Left renal cortex interstitium (tissue), 4 donors: ENCODE measurements at places on chromosomes 1 and 21. TPM values are rescaled to one million over a fixed set of nuclear protein-coding genes. Genes with fewer than 3 reads are reported as not detected.

DNA sequence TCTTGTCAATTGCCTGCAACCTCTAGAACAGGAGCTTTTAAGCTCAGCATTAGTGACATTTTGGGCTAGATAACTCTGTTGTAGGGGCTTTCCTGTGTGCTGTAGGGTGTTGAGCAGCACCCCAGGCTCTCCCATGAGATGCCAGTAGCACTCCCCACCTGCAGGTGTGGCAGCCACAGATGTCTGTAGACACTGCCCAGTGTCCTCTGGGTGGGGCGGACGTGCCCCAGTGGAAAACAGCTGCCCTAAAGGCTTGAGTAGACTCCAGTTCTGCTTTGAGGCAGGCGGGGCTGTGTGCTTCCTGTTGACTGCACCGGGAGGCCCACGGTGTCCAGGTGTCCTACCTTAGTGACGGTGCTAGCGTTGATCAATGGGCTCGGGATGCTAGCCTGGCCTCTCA is 16.9 kb upstream of the PWP2 start:
- no peak for DNase-seq

DNA sequence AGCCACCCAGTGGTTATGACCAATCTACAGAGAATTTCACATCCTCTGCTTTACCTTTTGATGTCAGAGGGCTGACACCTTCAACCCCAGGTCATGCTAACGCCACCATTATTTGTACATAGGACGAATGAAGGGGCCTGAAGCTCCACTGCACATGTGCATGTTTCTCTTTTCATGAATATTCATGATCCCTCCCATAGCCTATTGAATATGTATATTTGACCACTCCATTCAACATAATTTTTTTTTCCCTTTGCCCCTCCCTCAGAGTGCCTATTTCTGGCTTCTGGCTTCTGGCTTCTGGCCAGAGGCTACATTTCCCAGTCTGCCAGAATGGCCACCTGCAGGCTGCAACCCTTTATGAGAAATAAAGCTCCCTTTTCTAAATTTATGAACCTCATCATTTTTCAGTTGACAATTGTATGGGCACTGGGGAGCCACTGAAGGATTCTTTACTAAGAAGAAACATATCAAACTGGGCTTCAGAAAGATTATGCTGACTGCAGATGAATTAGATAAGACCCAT is 406.7 kb downstream of the SIPA1L2 start:
- no peak for DNase-seq

- DNase-seq: no peak
Observed at GRCh38 chr1:43963006-43963405, 6.8 kb upstream of the DPH2 start.

- no peak for DNase-seq
Observed at GRCh38 chr1:210303391-210303790, 25.3 kb upstream of the HHAT start.

- DNase-seq: no peak
Observed at GRCh38 chr1:22753481-22753971, 42.9 kb downstream of the EPHB2 start.

DNA sequence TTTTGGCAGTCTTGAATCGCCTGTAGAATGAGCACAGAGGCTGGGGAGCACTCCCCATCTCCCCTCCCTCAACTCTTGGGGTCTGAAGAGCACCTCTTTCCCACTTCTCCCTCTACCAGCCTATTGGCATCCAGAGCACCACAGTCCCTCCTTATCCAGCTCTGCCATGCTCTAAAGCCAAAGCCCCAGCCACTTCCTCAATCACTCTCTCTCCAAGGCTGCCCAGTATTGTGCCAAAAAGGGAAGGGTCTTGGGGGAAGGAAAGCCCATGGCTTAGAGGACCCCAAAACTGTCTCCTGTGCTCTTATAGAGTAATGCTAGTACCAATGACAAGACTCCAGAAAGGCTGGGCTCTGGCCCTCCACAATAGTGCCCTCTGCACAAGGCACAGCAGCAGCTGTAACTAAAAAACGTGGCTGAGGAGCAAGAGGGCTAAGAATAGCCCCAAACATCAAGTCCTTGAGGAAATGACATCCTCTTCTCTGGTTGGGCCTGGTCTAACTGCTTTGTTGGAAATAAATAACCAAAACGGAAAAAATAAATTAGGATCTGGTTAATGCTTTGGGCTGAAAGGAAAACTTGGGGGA is 28.4 kb downstream of the SLC27A3 start:
- DNase-seq: no peak

GRCh38 chr1:74392840-74393239 is 119.6 kb downstream of the LRRC53 start:
- no peak for DNase-seq

DNA sequence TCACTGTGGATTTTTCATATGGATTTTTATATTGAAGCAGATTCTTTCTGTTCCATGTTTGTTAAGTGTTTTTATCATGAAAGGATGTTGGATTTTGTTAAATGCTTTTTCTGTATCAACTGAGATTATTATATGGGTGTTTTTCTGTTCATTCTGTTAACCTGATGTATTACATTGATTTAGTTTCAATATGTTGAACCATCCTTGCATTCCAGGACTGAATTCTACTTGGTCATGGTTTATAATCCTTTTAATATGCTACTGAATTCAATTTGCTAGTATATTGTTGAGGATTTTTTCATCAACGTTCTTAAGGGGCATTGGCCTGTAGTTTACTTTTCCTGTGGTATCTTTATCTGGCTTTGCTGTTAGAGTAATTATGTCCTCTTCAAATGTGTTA is 55.8 kb downstream of the CCDC30 start:
- DNase-seq: no peak

GRCh38 chr1:37989361-37989930 is 376 bp downstream of the SF3A3 start:
- DNase-seq: no peak

Gene DENND2C
- 4.3 TPM for polyA plus RNA-seq

Gene ANGEL2
- 31.7 TPM for polyA plus RNA-seq

Gene NTMT2
- not detected for polyA plus RNA-seq
